ENCODE measurements at places on chromosomes 7 and 10.

- no peak for DNase-seq
These were observed 16.2 kb upstream of the MTPAP start for GRCh38 chr10:30365278-30365677.

DNA sequence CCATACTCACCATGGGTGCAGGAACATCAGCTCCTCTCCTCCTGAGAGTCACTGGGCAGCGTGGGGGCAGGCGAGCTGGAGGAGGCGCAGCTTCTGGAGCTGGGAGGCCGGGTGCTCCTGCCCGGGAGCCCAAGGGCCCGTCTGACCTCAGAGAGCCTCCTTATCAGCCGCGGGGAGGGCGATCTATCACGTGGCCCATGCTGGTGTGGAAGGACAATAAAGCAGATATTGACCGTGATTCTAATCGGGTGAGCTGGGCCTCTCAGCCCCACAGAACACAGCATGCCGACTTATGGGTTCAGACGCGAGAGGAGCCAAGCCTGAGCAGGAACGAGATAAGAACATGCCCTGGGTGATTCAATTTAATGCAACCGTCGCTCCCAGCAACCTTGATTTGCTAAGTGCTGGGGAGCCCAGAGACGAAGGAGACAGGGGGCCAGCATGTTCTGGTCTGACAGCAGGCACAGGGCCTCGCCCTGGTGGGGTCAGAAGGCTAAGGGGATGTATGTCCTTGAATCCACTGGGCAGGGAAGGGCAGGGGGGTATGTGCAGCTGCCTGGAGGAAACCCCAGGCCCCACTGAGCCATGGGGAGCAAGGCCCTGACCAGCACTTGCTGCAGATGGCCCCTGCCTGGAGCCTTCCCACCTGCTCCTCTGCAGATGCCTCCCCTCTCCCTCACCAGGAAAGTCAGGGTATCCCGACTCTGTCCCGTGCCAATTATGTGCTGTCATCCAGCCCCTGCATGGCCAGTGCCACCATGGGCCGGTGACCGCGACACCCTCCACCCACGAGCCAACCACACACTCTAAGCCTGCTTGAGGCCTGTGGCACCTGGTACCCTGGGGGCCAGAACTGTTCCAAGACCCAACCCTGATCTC lies 95.3 kb upstream of the RET start:
- no peak for DNase-seq

GRCh38 chr10:123868038-123869019 lies 23.3 kb downstream of the CPXM2 start:
- no peak for DNase-seq

DNA sequence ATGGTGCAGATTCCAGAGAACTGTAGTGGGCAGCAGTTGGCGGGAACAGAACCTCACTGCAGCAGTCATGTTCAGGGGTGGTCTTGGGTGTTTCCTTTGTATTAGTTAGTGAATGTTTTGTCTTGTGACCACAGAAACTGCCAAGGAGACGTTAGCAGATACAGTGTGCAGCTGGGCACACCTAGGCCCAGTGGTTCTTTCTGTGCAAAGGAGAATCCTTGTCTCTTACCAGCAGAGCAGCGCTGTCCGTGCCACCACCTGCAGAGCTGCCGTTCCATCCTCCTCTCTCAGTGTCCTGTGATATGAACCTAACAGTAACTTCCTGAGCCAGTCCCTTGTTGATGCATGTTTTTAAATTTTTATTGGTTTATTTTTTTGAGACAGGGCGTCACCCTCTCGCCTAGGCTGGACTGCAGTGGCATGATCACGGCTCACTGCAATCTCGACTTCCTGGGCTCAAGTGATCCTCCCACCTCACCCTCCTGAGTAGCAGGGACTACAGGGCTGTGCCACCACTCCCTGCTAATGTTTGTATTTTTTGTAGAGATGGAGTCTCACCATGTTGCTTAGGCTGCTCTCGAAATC lies 60.6 kb downstream of the WDR37 start:
- no peak for DNase-seq

GRCh38 chr7:77549106-77549870 lies 12.2 kb downstream of the PTPN12 start:
- DNase-seq = peak; percentile 13

- DNase-seq = no peak
These were observed 667.1 kb upstream of the LRRTM3 start for GRCh38 chr10:66258693-66259092.

DNA sequence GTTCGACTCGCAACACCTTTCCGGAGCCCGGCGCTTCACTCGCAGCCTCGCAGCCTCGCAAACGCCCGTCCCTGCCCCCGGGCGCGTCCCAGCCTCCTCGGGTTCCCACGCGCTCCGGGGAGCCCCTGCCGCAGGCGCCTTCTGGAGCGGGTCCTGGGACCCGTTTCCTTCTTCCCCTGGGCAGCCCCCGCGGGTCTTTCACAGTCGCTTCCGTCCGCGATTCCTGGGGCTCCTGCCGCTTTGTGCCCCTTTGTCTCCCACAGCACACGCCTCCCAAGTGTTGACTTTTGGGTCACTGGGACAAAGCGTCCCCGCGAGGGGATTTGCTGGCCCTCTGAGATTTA lies 140.7 kb downstream of the DYNC2I1 start:
- DNase-seq = no peak

GRCh38 chr7:134368851-134369544 lies 52.3 kb upstream of the SLC35B4 start:
- DNase-seq = peak; percentile 89

DNA sequence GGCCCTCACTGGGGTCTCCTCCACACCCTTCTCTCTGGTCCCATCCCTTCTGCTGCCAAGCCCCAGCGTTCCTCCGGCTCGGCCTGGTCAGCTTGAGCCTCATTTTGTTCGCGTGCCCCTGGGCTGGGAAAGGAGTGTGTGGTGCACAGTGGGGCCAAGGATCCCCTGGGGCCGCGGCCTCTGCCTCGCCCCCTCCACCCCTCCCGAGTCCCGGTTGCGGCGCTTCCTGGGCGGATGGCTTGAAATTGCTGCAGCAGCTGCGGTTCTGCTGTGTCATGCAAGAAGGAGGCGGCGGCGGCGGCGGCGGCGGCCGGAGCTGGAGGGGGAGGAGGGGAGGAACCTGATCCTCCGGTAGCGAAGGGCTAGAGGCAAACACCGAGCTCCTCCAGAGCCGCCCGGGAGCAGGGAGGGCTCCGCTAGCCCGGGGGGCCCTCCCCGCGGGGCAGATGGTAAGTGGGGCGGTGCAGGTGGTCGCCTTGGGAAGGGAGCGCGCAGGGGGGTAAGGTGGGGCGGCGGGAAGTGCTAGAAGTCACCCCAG lies 217.8 kb upstream of the MKLN1 start:
- DNase-seq = peak; percentile 92

DNA sequence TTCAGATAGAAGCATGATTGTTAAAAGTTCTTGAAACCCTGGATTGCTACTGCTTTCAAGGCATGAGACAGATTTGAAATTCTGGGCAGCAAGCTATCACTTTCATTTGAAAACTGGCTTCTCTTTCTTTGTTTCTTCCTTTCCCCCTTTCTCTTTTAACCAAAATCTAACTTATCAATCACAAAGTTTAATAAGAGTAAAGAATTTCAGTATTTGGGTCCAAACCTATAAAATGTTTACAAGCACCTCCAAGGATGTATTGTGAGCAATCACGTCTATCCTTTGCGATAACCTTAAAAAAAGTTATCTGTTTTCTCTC lies 21.6 kb upstream of the RPA3 start:
- DNase-seq = no peak

DNA sequence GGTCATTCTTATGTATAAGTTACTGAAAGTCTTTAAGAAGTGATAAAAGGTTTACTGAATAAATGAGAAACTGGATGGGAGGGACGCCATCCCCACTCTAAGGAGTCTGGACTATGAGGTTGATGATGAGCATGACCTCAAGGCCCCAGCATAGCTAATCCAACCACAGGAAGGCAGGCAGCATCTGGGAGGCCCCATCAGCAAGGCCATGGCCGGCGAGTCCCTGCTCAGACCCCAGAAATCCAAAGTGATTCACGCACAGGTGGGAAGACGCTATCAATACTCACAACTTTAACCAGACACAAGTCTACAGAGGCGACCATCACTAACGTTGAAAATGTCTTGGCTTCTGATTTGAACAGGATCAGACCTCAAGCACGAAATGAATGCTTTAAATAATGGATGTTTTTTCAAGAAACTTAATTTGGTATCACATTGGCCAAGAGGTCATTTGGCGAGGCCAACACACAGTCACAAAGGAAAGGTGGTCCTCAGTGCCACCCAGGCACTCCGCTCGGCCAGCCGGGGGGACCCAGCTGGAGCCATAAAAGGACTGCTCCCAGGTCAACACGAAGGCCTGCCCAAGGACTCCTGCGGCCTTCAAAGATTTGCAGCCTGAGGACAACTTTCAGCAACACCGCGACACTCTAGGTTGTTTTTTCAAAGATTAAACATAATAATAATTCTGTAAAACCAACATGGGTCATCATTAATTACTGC lies 228.5 kb downstream of the PTPRN2 start:
- no peak for DNase-seq

- DNase-seq = no peak
These were observed 86.4 kb downstream of the WDR37 start for GRCh38 chr10:1142596-1142995.

- DNase-seq = no peak
These were observed 238.0 kb upstream of the PPP2R2D start for GRCh38 chr10:131662851-131663250.

DNA sequence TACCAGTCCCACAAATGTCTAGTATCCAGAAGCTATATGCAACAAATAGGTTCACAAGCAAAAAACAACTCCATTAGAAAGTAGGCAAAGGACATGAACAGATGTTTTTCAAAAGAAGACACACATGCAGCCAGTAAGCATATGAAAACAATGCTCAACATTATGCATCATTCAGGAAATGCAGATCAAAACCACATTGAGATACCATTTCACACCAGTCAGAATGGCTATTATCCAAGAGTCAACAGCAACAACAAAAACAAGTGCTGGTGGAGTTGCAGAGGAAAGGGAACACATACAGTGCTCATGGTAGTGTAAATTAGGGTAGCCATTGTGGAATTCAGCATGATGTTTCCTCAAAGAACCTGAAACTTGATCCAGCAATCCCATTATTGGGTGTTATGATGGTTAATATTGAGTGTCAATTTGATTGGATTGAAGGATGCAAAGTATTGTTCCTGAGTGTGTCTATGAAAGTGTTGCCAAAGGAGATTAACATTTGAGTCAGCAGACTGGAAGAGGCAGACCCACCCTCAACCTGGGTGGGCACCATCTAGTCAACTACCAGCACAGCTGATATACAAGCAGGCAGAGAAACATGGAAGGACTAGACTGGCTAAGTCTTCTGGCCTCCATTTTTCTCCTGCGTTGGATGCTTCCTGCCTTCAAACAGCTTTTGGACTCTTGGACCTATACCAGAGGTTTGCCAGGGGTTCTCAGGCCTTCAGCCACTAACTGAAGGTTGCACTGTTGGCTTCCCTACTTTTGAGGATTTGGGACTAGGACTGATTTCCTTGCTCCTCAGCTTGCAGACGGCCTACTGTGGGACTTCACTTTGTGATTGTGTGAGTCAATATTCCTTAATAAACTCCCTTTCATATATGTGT lies 218.4 kb upstream of the SEMA3D start:
- no peak for DNase-seq

GRCh38 chr10:29533046-29533445 lies 101.7 kb downstream of the SVIL start:
- no peak for DNase-seq

GRCh38 chr10:103699611-103700435 lies 155.6 kb downstream of the SH3PXD2A start:
- DNase-seq = no peak

- no peak for DNase-seq
These were observed 205.9 kb upstream of the PHF14 start for GRCh38 chr7:10767771-10768170.

DNA sequence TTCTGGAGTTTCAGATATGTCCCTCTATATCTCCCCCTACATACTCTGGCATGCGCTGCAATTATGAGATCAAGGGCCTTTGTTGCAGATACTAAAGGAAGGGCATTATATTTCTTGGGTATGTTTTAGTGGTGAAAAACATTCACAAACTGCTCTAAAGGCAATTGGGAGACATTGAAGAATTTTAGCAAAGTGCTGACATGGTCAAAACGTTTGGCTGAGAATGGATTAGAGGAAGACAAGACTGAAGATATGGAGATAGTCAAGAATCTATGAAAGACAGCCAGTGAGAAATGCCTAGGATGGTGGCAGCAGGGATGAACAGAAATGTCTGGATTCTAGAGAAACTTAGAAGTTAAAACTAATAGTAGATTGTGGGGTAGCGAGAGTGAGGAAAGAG lies 104.5 kb upstream of the CABCOCO1 start:
- DNase-seq = no peak

DNA sequence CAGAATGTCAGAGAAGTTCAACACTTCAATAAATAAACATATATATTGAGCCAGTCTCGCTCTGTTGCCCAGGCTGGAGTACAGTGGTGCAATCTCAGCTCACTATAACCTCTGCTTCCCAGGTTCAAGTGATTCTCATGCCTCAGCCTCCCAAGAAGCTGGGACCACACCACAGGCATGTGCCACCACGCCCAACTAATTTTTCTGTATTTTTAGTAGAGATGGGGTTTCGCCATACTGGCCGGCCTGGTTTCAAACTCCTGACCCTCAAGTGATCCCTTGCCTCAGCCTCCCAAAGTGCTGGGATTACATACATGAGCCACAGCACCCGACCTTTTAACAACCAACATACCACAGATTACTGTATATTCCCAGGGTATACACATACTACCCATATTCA lies 134.2 kb downstream of the JMJD1C start:
- peak; percentile 49 for DNase-seq

DNA sequence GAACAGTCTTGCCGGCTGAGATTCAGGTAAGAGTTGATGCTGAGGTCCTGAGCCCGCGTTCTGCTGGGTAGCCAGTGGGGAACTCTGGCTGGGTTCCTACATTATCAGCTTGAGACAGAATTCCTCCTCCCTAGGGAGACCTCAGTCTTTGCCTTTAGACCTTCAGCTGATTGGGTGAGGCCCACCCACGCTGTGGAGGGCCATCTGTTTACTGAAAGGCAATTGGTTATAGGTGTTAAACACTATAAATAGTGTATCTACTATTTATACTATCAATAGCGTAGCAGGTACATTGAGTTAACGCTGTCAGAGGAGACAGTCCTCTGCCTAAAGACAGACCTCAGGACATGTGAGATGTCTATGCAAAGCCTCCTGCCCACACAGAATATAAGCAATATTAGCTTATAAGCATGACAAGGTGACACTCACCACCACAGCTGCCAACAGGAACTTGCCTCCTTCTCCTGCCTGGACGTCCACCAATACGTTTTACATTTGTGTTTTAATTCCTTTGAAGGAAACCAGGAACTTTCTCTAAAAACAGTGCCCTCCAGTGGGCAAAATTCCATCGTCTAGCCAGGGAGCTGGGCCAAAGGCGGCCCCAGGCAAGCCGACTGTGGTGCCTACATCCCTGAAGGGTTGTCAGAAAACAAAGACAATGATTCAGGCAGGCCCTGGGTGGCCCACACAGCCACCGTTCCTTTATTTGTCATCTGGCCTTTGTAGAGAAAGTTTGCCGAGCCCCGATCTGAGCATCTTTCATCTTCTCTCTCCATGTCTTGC lies 58.8 kb downstream of the INSIG1 start:
- peak; percentile 35 for DNase-seq

- DNase-seq = no peak
These were observed 109.5 kb downstream of the PRTFDC1 start for GRCh38 chr10:24842856-24843255.

- DNase-seq = no peak
These were observed 398.6 kb upstream of the NRP1 start for GRCh38 chr10:33733058-33733457.

Measured in adipocyte (in vitro differentiated cells).